ENCODE measurements at places on chromosomes 4 and X. TPM values are rescaled to one million over a fixed set of nuclear protein-coding genes. Genes with fewer than 3 reads are reported as not detected.

DNA sequence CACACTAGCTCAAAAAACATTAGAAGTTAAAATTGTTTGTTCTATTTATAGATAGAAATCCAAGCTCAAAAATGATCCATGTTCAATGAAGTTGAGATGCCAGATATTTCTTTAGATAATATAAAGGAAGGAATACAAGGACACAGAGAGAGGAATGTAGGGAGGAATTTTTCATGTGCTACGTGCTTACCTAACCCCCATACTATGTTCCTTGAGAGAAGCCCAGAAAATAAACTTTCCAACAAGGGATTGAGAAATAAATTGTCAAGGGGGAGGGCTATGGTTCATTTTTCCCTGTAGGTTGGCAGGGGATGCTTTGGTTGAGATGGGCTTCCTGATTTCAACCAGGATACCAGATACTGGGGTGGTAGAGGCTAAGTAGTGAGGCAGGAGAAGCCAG is 15.6 kb upstream of the ADH5 start:
- no peak for DNase-seq
- H3K4me3 ChIP-seq, result no peak overlapping the region
- H3K36me3 ChIP-seq, result no peaks in the 10 kb centered on the region
- no peak overlapping the region for H3K27ac ChIP-seq

- peak; percentile 87 for DNase-seq
- no peaks in the 10 kb centered on the region for H3K27me3 ChIP-seq
- H3K36me3 ChIP-seq, result no peaks in the 10 kb centered on the region
- peak overlapping the region; percentile 78 for H3K27ac ChIP-seq
These were observed 716 bp downstream of the FHIP1A start for GRCh38 chr4:151409470-151410313.

DNA sequence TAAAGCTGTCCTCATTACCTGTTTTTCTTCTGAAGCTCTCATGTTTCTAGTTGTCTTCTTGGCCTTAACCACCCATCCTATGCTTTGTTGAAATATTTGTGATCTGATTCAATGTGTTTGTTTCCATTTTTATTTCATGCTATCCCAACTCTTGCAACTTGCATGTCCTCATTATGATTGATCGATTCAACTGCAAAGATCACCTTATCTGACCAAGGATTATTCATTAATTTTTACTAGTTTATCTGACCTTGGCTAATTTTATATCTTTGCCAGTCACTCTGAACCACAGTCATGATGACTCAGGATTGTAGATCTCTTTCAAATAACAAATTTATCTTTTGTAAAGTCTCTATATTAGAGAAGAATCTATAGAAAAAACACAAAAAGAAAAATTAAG is 70.7 kb downstream of the UGT2A2 start:
- no peaks in the 10 kb centered on the region for H3K36me3 ChIP-seq
- H3K4me3 ChIP-seq, result no peak overlapping the region
- DNase-seq, result no peak
- no peak overlapping the region for H3K27ac ChIP-seq
- H3K4me1 ChIP-seq, result no peaks in the 10 kb centered on the region

AMBN gene
- total RNA-seq, result not detected

S100G gene
- not detected for total RNA-seq

CAMK2D gene
- 47.5 TPM for total RNA-seq

H2BW2 gene
- total RNA-seq, result not detected

GRCh38 chr4:42642101-42642797 is 14.7 kb downstream of the ATP8A1 start:
- no peaks in the 10 kb centered on the region for H3K27me3 ChIP-seq
- H3K4me1 ChIP-seq, result peaks cover 15% of the 10 kb centered on the region
- H3K36me3 ChIP-seq, result no peaks in the 10 kb centered on the region
- no peak for DNase-seq

DNA sequence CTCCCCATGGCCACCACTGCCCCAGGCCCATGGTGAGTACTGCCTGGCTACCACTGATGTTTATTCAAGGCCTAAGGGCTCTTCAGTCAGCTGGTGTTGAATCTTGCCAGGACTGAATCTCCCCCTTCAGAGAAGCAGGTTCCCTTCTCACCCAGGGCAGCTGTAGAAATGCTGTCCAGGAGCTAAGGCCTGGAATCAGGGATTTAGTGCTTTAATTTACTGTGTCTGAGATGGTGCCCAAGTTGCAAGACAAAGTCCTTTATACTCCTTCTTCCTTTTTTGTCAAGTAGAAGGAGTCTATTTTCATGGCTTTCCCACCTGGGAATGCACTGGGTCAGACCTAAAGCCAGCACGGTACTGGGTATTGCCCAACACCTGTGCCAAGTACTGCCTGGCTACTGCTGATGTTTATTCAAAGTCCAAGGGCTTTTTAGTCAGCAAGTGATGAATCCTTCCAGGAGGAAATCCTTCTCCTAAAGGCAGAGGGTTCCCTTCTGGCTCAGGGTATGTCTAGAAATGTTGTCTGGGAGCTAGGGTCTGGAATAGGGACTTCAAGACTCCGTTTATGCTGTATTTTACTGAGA is 117.6 kb upstream of the ATOH1 start:
- no peaks in the 10 kb centered on the region for H3K4me1 ChIP-seq
- H3K4me3 ChIP-seq, result no peak overlapping the region
- H3K36me3 ChIP-seq, result no peaks in the 10 kb centered on the region
- H3K27ac ChIP-seq, result no peak overlapping the region
- DNase-seq, result no peak

GRCh38 chr4:40937140-40937725 is 187.5 kb downstream of the NSUN7 start:
- H3K36me3 ChIP-seq, result peaks cover 13% of the 10 kb centered on the region
- no peak overlapping the region for H3K27ac ChIP-seq
- H3K27me3 ChIP-seq, result no peaks in the 10 kb centered on the region
- H3K4me3 ChIP-seq, result no peak overlapping the region
- peaks cover 3% of the 10 kb centered on the region for H3K4me1 ChIP-seq
- DNase-seq, result no peak

- DNase-seq, result no peak
- no peaks in the 10 kb centered on the region for H3K36me3 ChIP-seq
- no peak overlapping the region for H3K27ac ChIP-seq
- H3K27me3 ChIP-seq, result no peaks in the 10 kb centered on the region
- H3K4me3 ChIP-seq, result no peak overlapping the region
These were observed 106.9 kb upstream of the PAQR3 start for GRCh38 chr4:79046016-79046592.

MCF2 gene
- not detected for total RNA-seq

DRP2 gene
- total RNA-seq, result not detected

THOC2 gene
- 82.0 TPM for total RNA-seq

GRCh38 chr4:127616898-127617297 is 15.9 kb upstream of the INTU start:
- no peak overlapping the region for H3K4me3 ChIP-seq
- no peaks in the 10 kb centered on the region for H3K4me1 ChIP-seq
- no peak overlapping the region for H3K27ac ChIP-seq
- no peaks in the 10 kb centered on the region for H3K36me3 ChIP-seq

ATP5ME gene
- total RNA-seq, result 80.7 TPM

DNA sequence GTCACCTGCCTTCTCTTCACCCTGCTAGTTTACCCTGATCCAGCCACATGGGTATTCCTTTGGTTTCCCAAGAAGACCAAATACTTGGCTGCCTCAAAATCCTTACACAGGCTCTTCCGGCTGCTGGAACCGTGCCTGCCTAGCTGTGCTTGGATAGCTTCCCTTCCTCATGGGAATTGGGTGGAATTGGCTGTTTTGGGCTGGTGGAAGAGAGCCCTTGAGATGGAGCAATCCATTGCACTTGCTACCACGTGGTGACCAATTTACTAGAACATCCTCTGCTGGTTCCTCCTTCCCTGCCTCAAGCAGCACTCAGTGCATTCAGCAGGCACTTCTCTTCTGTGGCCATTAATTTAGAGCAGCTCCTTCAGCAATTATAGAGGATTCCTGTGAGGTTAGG is 119.3 kb upstream of the AP1S2 start:
- DNase-seq, result no peak
- H3K4me3 ChIP-seq, result no peak overlapping the region
- H3K36me3 ChIP-seq, result no peaks in the 10 kb centered on the region

GRCh38 chrX:46444011-46444410 is 101.2 kb downstream of the ZNF674 start:
- H3K27ac ChIP-seq, result no peak overlapping the region
- no peak overlapping the region for H3K4me3 ChIP-seq
- no peaks in the 10 kb centered on the region for H3K27me3 ChIP-seq
- DNase-seq, result no peak

GRCh38 chr4:76898949-76899645 is 1.2 kb upstream of the SOWAHB start:
- H3K27ac ChIP-seq, result no peak overlapping the region
- peaks cover 22% of the 10 kb centered on the region for H3K4me1 ChIP-seq
- no peak for DNase-seq

GRCh38 chr4:38109896-38110295 is 149.7 kb downstream of the PTTG2 start:
- H3K36me3 ChIP-seq, result peaks cover 10% of the 10 kb centered on the region
- peaks cover 9% of the 10 kb centered on the region for H3K4me1 ChIP-seq
- DNase-seq, result no peak
- no peak overlapping the region for H3K4me3 ChIP-seq
- no peak overlapping the region for H3K27ac ChIP-seq

GRCh38 chr4:151117371-151117962 is 18.0 kb downstream of the RPS3A start:
- DNase-seq, result peak; percentile 38
- H3K4me1 ChIP-seq, result no peaks in the 10 kb centered on the region
- H3K4me3 ChIP-seq, result no peak overlapping the region

DNA sequence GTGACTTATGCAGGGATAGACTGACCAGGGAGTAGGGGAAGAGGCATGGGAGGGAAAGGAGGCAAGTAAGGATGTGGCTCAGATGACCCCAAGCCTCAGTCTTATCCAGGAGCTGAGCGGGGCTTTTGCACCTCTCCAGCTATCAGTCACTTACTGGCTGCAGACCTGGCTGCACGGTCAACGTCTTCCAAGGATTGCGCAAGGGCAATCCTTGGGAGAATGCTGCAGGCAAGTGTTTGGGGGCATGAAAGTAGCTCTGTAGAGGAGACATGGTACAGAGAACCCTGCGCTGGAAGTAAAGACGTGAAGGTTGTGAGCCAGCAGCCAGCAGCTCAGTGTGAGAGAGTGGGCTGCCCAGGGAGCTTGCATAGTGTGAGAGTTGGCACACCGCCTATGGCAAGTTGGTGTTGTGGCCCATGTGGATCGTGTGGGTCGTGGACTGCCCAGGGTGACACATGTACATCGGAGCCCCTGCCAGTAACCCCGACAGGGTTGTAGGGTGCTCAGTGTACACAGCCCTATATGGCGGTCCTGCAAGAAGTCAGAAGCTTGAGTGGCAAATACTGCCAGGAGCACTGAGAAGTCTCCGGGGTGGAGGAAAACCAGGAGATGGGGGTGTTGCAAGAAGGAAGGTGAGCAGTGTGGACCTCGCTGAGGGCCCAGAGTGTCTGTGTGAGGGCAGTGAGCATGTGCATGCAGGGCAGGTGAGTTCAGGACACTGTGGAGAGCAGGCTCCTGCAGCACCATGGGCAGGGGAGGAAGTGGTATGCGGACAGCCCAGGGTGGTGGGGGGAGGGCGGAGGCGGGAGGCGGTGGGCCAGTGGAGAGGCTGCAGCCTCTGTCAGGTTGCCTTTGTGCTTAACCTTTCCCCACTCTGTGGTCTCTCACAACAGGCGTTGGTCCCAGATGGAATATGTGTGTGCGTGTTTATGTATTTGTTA is 50.9 kb downstream of the KIT start:
- no peaks in the 10 kb centered on the region for H3K36me3 ChIP-seq
- no peaks in the 10 kb centered on the region for H3K27me3 ChIP-seq
- H3K4me1 ChIP-seq, result peaks cover 15% of the 10 kb centered on the region
- peak; percentile 26 for DNase-seq
- no peak overlapping the region for H3K27ac ChIP-seq

DNA sequence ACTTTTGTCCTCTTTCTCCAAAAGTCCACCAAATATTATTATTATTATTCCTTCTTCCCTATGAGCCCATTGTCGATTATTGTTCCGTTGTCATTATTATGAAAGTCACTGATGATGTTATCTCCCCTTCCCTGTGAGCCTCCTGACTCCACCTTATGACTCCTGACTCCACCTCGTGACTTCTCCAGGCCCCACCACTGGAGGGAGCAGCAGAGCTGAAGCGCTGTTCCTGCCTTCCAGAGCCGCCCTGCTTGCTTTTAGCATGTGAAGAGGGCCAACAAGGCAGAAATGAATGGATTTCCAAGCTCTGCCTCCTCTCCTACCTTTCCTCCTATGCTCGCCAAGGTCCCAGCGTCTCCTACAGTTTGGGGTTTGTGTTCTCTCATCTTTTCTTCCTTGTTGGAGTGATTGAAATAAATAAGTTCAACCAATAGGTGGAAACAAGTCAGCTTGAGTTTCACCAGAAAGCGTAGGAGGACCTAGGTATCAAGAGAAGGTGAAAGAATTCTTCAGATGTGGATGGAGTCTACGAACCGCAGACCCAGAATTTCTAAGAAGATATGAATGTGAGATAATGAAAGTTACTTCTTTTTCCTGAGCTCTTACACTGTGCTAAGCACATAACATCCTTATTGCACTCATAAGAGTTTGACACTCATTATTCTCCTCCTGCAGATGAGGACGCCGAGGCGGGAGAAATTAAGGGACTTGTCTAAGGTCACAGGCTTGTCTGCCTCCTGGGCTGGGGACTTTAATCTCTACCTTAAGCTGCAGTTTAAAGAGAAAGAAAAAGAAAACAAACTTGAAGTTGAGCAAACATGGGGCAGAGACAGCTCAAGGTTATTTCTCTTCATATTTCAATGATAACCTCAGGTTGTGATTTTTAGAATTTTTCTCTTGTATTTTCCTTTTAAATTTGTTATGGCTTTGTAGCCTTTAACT is 26.1 kb downstream of the IGSF1 start:
- no peaks in the 10 kb centered on the region for H3K27me3 ChIP-seq
- H3K27ac ChIP-seq, result no peak overlapping the region
- no peak for DNase-seq
- no peaks in the 10 kb centered on the region for H3K36me3 ChIP-seq

- peaks cover 43% of the 10 kb centered on the region for H3K36me3 ChIP-seq
- no peak overlapping the region for H3K4me3 ChIP-seq
- peak; percentile 29 for DNase-seq
- H3K27me3 ChIP-seq, result no peaks in the 10 kb centered on the region
These were observed 20.5 kb upstream of the FAM193A start for GRCh38 chr4:2515830-2516550.
